ENCODE measurements at places on chromosomes 5 and 9. TPM values are rescaled to one million over a fixed set of nuclear protein-coding genes. Genes with fewer than 3 reads are reported as not detected.

- DNase-seq: no peak
These were observed 72.2 kb downstream of the ATG10 start for GRCh38 chr5:82044010-82044409.

DNA sequence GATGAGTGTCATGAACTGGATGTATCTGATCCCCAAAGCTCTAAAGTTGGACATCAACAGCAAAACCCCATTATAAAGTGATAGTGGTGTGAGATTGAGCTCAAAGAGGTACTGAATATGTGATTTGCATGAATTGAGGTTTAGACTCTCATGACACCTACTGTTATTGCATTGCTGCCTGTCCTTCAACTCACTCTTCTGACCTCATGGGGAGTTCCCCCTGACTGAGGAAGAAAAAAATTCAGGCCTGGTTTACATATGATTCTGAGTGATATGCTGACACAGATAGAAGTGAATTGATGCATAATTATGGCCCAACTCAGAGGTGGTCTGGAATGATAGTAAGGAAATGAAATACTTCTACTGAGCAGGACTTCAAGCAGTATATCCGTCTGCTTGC lies 76.2 kb upstream of the CHD1 start:
- peak; percentile 63 for DNase-seq

DNA sequence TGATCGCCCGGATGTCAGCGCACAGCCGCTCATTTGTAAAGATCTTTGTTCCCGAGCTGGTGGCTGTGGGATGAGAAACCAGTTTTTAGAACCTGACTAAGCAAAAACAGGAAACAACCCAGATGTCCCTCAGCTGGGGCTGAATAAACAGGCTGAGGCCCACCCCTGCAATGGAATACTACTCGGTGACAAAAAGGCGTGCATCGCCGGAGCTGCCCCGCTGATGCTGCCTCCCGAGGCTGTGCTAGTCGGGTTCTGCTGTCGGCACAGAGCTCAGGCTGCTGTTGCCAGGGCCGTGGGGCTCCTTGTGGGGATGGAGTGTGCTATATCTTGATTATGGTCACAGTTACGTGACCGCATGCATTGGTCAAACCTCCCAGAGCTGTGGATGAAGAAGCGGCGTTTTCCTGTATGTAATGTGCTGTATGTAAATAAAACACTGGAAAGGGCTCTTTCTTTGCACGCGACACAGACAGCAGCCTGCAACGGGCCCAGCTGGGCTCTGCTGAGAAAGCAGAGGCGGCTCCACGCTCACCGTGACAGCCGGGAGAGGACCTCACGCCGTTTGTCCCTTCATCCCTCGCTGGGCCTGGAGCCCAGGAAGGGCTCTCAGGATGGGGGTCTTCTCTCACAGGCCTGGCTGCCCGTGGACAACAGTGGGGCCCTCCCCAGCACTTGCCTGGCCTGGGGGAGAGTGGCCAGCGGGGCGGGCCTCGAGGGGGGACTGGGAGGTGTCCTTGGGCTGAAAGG lies 51.5 kb upstream of the RNU6ATAC start:
- DNase-seq: no peak

GRCh38 chr5:21219251-21219650 lies 1231.3 kb upstream of the CDH18 start:
- DNase-seq: no peak

Gene KYAT1
- total RNA-seq: 14.4 TPM

DNA sequence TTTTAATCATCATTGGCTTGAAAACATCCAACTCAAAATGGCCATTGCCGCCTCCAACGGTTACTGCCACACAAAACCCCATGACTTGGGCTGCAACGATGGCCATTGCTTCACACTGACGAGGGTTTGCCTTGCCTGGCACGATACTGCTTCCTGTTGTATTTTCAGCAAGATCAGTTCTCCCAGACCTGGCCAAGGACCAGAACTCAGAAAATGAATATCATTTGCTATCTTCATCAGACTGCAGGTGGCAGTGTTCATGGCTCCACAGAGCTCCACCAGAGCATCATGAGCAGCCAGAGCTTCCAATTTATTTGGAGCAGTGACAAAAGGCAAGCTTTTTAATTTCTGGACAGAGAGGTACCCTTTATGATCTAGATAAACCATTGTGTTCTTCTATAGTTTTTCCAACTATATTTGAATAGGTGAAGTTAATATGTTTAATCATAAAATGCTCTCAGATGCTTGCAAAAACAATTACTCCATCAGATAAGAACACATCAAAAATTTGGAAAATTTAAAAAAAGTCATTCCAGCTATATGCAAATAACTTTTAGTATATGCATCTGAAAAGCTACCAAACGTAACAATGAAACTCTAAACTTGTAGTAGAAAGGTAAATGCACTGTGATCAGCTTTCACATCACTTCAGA lies 10.4 kb downstream of the AMACR start:
- peak; percentile 79 for DNase-seq

DNA sequence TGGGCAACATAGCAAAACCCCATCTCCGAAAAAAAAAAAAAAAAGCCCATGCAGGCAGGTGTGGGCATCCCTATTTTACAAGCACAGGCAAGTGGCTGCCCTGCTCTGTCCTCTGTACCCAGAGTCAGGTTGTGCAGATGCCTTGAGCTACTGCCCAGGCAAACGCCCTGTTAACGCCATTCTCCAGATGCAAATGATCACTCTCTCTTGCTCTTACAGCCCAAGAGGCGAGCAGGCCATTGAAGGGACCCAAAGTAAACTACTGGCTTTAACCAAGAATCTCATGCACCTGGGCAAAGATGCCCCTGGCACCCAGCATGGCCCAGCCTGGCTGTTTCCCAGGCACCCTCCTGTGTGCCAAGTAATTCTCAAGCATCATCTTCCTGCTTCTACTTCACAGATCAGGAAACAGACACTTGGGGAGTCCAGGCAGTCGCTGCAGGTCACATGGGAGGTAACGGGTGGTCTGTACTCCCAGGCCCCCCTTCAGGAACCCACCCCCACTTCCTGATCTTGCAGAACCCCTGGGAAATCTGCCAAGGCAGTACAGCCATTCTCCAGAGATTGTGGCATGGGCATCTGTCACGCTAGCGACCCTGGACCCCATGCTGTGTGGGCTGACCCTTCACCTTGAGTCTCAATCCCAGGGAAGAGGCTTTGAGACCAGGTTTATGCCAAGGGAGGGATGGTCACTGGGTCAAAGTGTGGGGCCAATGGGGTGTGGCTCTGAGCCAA lies 14.2 kb downstream of the EEIG1 start:
- DNase-seq: no peak

GRCh38 chr9:95422650-95423049 lies 94.1 kb downstream of the PTCH1 start:
- no peak for DNase-seq

DNA sequence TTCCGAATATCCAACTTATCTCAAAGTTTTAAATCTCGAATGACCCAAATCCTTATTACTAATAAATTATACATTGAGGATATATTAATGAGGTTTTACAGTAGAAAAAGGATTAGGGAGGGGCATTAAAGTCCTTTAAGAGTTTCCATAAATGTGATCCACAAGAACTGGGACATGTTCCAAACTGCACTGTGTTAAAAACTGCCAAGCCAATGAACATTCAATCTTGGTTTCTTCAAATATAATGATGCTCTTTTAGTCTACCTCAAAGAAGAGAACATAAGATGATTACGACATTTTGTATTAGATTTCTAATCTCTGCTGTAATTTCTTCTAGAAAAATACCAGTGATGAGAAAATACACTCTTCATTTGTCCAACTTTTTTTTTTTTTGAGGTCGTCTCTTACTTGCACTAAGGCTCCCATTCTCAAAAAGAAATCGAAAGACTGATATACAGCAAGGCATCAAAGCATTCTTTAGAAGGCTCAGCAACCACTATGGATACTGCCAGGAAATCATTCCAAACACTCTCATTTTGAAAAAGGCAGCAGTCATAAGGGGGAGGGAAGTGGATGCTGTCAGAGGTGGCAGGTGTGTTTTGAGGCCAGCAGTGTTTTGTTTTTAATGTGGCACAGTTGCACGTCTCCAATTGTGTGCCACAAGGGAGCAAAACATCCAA lies 1.7 kb downstream of the PTAR1 start:
- DNase-seq: no peak

GRCh38 chr5:131745703-131746102 lies 51.1 kb downstream of the FNIP1 start:
- DNase-seq: no peak

Data from activated CD4-positive, alpha-beta T cell treated with anti-CD3 and anti-CD28 coated beads, Interleukin-2, amount 10 ng/mL, durations not matched to agents 24 days and 14 days (primary cell).